C1 segment of cervical spinal cord (tissue), 14 donors: ENCODE measurements at places on chromosomes 2 and 18.

DNA sequence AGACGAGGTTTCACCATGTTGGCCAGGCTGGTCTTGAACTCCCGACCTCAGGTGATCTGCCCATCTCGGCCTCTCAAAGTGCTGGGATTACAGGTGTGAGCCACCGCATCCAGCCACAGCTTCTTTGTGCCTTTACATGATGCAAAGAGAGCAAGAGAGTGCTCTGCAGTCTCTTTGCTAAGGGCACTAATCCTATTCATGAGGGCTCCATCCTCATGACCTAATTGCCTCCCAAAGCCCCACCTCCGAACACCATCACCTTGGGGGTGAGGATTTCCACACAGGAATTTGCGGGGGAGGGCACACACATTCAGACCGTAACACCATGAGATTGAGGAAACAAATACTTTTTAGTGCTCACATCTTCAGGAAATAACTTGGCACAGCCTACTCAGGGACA is 91.8 kb downstream of the PDCL3 start:
- no peak for DNase-seq

- DNase-seq, result no peak
Measured at GRCh38 chr2:201269764-201270163, 9.4 kb downstream of the CASP8 start.

DNA sequence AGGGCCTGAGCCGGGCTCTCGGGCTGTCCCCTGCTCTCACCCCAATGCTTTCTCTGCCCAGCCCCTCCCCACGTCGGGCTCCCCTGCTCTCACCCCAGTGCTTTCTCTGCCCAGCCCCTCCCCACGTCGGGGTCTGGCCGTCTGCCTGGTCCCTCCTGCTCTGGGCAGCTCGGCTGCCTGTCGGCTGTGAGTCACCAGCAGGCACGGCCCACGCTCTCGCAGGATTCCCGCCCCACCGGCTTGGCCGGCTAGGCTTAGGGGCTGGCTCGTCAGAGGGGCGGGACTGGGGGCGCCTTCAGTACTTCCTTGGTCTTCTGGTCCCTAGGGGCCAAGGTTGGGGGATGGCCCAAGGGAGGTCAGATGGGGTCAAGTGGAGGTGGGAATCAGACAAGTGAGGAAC is 3.3 kb downstream of the BOK start:
- DNase-seq, result peak; percentile 29

DNA sequence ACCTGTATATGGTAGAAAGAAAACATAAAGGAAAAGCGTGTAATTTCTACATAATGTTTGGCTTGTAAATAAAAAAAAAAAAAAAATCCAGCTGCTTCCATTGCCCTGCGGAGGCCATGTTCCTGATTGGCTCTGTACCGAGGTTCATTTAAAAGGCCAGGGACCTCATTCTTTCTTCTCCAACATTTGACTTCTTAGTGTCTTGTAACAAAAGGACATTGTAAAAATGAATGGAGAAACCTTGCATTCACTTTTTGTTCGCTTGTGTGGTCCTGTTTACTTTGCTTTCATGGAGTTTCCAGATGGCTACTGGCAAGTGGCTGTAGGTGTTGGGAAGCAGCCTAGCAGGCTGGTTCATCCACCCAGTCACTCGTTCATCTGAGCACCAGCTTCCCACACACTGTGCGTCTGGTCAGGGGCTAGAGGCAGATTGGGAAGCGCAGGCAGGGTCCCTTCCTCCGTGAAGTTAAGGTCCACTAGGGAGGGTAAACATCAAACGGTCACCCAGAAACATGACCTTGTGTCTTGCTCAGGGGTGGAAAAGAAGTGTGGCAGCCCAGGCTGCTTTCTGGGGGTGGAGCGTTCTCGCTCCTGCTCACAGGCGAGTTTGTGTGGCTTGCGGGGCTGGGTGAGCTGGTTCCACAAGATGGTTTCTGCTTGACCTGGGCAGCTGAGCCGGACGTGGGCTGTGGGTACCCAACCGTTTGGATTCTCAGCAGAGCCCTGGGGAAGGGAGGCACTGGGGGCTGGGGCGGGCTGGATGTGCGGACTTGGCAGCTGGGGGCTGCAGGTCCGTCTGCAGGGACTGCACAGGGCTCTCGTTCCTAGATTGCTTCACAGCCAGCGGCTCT is 260.7 kb downstream of the AGAP1 start:
- DNase-seq, result no peak

DNA sequence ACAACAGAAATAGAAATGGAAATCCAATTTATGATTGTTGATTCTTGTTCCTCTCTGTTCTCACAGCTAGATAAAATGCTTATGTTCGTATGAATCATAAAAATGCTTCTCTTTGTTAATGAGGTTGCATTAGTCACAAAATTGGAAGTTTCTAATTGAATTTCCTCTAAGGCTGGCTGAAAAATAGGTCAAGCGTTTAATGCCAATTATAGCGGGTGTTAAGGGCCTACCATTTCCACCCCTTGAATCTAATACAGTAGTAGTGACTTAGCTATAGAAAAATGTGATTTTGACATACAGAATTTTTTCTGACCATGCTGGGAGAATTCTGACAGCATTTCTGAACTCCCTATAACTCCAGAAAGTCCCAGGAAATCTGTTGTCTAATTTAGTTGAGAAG is 107.1 kb downstream of the TTN start:
- DNase-seq, result no peak

- no peak for DNase-seq
Measured at GRCh38 chr2:185187421-185187820, 551.2 kb upstream of the FSIP2 start.

- DNase-seq, result no peak
Measured at GRCh38 chr2:182550234-182550633, 123.4 kb upstream of the PDE1A start.
